Activated CD4-positive, alpha-beta T cell treated with anti-CD3 and anti-CD28 coated beads for 4 hours (primary cell): ENCODE measurements at places on chromosomes 2 and 18.

- no peak for DNase-seq
Observed at GRCh38 chr18:57433934-57434535, 1.1 kb upstream of the ONECUT2 start.

- peak; percentile 42 for DNase-seq
Observed at GRCh38 chr2:198127627-198128026, 323.2 kb downstream of the PLCL1 start.

- DNase-seq: peak; percentile 34
Observed at GRCh38 chr2:19955544-19956422, 34.1 kb downstream of the WDR35 start.

- DNase-seq: peak; percentile 14
Observed at GRCh38 chr2:25251071-25251421, 82.7 kb upstream of the POMC start.

GRCh38 chr18:46163091-46163490 is 58.9 kb downstream of the HAUS1 start:
- DNase-seq: no peak

GRCh38 chr2:189002079-189002478 is 27.9 kb downstream of the COL3A1 start:
- no peak for DNase-seq

DNA sequence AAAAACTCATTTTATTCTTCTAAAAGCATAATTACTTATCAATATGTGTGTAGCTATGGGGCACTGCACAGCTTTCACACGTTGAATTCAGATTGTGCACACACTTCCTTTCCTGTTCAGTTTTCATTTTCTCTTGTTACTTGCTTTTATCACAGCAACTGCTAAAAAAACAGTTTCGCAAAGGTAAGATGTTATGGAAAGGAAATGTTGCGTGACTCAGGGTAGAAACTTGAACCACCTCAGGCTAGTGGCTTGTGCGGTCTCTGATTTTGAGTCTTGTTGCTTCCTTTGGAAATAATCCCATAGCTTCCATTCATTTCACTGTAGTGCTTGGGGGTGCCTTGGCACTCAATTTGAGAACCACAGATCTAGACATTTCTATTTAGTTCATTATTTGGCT is 171.9 kb downstream of the FMNL2 start:
- DNase-seq: no peak

- DNase-seq: no peak
Observed at GRCh38 chr2:217107480-217107879, 247.6 kb upstream of the TNP1 start.

DNA sequence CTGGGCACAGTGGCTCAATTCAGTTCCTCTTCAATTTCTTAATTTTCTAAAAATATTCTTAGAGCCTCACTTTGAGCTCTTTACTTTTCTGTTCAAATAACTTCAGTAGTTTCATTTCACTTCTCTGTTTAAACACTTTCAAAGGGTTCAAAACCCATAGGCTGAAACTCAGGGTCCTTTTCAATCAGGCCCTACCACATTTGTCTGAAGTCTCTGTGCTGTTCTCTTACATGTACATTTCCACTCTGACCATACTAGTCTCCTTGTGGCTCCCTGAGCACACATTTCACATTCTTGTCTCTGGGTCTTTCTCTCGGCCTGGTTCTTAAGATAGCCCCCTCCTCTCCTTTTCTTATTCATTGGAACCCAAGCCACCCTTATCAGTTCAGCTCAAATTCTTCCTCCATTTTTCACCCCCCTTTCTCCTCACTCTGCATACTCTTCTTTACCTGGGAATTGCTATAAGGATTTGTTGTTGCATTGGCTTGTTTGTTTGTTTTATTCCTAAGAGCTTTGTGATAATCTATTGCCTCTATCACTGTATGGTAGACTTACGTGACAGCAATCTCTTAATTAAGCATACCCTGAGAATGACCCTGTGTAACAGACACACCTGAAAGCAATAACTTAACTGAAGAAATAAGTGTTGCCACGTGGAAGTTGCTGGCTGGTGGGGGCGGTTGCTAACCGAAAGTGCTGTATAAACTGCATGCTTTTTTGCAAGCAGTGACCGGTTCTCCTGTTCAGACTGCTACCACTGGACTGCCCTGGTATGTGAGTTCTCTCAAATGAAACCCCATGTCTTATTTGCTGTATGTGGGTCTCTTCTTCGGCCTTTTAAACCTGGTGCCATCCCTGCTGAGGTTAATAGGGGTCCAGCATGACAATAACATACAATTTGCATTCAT is 27.7 kb upstream of the ACADL start:
- no peak for DNase-seq

DNA sequence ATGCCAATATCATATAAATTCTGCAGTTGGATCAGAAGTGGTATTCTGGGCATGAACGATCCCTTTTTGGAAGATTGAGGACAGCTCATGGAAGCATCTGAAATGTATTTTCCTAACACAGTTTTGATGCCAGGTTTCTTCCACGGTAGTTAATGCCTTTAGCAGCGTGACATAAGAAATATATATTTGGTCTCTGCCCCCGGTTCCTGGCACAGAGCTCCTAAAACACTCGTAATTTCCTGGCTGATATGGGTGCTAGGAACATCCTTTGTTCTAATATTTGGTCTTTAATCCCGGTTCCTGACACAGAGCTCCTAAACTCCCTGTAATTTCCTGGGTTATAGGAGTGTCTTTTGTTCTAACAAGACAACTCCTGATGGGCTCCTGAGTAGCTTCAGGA is 8.2 kb upstream of the CABLES1 start:
- no peak for DNase-seq

DNA sequence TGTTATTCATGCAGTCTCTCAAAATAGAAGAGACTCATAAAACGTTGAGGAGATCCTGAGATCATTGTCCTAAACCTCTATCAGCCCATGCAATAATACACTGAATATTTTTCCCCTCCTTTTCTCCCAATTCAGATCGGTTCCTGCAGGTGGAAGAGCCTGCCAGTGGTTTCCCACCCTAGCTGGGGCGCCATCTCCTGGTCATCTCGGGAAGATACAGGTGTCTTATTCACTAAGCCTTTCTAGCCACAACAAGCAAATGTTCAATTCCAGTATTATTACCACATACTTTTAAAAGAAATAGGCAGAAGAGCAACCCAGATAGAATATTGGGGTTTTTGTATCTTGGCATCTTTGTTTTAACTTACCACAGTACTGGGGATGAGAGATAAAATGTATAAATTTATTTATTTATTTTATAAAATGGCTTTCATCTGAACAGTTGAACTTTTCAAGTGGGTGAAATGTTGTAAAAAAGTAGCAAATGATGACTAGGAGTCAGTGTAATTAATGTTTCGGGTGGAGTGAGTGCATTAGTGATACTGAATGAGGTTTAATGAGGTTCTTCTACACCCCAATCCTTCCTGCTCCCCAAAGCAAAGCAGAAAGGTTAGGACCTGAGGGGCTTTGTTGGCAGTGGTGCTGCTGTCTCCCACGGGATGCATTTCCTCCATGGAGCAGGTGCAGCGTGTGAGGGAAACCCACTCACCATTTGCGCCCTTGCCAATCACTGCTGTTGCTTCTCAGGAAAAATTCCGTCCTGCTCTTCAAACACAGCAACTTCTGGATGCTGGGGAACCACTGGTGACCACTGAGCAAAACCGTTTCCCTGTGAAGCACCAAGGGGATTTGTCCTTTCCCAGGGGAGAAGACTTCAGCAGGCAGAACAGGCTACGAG is 147.1 kb upstream of the FHL2 start:
- DNase-seq: peak; percentile 50

DNA sequence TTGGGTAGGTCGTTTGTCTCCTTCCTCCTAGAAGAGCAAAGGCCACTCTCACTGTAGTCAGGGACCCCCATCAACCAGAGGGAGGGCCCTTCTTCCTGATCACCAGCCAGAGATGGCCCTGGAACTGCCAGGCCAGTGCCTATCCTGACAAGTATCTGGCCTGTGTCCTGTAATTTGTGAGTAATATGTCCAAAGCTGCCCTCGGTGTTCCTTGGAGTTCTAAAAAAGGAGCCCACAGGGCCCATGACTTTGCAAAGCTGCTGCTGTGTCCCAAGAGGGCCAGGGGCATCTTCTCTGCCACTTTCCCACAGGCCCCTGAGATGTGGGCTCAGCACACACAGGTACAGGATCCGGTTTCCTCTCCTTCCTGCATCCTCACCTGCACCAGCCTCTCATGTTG is 212.4 kb downstream of the SEPTIN10 start:
- DNase-seq: no peak

DNA sequence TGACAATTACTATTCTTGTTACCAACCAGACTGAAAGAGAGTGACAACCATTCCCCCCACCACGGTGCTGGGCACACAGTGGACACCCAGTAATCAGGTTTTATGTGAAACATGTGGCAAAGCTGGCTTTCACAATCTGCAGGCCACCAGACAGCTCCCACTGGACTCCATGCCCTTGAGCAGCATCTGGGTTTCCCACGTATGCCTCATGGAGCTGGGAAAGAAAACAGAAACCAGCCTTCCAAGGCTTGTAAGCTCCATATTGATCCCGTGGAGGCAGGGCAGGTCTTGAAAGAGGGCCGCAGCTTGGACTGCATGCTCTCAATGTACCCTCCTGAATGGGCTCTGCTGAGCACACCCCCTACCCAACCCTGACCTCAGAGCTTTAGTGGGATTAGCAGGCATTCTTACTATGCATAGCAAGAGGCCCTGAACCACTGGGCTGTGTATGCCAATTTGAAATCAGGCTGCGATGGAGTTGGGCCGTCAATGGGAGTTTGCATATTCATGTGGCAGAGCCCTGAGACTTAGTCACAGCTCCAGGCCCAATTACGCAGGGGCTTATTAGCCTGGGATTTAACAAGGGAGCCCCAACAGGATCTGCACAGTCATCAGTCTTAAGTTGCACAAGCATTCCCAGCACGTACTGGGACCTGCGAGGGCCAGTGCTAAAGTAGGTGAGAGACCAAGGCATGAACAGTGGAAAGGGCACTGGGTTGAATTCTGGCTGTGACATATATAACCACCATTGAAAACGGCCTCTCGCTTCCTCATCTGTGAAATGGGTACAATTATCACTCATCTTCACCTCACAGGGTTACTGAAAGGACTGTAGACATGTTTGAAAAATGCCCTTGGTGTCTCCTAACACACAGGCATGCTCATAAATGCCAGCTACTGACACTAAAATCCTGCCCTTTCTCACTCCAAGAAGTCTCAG is 10.5 kb downstream of the C1QL2 start:
- DNase-seq: no peak

DNA sequence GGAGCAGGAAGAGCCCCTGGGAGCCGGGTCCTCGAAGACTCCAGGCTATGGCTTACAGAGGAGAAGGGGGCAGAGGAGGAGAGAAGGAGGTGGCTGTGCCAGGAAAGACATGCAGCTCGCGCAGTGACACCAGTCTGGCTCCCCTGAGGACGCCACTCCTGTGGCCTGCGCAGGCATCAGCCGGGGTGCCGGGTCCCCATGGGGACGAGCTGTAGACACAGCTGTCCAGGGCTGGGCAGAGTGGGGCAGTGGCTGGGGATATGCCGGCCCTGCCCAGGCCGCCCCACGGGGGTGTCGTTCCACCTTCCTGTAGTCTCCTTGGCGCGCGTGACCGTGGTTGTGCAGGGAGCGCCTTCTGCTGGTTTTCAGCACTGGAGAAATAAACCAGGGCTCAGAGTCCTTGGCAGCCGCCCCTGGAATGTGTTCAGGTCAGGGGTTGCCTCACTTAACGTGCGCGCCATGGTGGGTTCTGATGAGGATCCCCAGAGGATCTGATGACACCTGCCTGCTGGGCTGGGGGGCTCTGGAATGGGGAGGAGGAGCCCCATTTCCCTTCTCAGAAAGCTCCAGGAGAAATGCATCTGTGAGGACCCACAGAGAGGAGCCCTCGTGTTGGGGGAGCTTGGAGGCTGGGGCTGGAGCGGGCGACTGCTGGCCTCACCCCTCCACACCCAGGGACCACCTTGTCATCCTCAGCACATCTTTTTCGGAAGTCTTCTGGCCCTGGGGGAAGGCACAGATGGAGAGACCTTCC is 26.7 kb downstream of the RAMP1 start:
- DNase-seq: no peak

GRCh38 chr2:204542982-204543608 is 2.2 kb upstream of the PARD3B start:
- DNase-seq: no peak

DNA sequence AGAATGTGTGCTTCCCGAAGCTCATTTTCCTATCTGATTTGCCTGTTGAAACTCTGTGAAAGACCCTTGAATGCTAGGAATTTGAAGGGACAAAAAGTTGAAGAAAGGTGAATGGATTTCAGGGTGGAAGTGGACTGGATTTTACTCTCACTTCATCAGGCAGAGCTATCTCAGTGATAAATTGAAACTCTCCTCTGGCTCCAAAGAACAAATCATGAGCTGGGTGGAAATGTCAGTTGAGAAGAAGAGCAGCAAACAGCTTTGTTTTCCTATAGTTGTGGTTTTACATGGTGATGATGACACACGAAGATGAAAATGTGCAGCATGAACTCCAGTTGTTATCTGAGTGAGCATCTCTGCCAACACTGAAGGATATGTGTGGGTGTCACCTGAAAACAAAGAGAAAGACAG is 34.4 kb downstream of the CD28 start:
- peak; percentile 50 for DNase-seq

DNA sequence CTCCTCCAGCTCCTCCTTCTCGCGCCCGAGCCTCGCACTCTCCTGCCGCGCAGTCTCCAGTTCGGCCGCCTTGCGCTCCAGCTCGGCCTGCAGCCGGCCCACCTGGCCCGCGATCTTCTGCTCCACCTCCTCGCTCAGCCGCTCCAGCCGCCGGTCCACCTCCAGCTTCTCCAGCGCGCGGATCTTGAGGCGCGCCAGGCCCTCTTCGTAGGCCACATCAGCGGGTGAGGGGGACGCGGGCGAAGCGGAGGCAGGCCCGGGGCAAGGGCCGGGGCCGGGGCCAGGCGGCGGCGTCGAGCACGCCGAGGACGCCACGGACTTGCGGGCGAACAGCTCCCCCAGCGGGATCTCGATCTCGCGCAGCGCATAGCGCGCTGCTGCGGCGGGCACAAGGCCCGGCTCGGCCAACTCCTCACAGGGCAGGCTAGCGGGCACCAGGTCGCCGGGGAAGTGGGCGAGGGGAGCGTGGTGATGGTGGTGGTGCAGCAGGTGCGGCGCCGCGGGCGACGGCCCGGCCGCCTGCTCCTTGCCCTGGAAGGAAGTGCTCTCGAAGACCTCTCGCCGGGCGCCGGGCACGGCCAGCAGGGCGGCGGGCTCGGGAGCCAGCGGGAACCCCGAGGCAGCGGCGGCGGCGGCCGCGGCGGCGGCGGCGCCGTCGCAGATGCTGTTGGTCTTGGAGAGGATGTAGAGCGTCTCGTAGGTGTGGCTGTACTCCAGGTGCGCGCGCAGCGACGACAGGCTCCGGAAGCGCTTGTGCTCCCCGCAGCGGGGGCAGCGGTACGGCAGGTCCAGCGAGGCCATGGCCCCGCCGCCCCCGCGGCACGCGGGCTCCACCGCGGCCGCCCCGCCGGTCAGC is 15.2 kb downstream of the FBXO41 start:
- peak; percentile 76 for DNase-seq

DNA sequence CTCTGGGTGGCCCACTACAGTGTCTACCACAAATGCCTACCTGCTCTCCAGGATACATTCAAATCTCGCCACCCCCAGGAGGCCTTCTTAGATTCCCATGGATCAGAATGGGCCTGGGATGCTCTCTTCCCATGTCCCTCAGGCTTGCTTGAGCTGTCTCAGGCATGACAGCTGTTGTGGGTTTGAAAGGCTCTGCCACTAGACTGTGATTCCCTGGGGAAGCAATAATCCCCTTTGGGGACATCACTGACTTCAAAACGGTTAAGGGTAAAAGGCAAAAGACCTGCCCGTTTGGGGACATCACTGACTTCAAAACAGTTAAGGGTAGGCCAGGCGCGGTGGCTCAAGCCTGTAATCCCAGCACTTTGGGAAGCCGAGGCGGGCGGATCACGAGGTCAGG is 35.8 kb upstream of the ZNF516 start:
- DNase-seq: no peak
